ENCODE measurements at places on chromosomes 4 and X.
A peak's percentile ranks its signal among the peaks of the same experiment; 100 is the strongest.

GRCh38 chrX:45783002-45783401 is 582.3 kb upstream of the DIPK2B start:
- no peak for DNase-seq

DNA sequence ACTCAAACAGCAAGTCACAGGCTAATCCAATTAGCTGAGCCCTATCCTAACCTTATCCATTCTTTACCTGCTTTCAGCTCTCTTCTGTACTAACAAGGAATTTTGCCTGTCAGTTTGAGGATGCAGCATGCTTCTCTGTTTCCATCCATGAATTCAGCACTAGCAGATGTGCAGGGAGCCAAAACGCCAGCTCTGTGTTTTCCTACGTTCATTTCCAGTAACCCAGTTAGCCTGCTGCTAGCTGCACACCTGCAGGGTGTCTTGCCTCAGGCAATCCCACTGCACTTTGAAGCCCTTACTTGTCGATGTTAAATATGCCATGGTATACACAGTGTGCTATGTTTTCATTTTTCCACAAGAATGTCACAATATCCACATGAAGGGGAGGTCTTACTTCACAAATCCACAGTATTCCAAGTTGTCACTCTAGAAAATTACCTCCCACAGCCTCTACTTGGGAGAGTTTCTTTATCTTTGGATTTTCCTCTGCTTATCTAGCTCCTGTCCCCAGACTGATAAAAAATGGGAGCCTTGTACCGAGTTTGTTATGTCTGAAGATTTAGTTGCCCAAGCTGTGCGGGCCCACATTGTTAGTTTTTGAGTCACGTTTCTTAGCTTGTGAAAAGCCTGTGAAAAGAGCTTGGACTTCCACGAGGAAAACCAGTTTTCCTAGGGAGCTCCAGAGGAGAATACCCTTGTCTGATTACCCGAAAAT is 127.6 kb upstream of the HHIP start:
- DNase-seq = no peak

DNA sequence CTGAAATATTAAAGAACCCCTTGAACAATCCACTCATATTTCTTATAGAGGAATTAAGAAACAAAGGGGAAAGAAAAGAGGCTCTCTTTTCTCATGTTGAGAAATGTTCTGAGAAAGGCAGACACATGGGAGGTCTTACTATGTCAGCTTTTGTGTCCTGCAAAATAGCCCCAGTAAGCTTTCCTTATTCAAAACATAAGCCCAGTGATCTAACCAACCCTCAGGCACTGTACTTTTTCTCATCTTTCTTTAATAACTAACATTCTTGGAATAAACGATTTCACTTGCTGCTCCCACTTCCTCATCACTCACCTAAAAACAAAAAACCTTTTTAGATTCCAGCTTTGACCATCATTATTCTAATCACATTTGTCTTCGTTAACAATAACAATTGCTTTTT is 115.9 kb downstream of the GLRA3 start:
- DNase-seq = no peak

DNA sequence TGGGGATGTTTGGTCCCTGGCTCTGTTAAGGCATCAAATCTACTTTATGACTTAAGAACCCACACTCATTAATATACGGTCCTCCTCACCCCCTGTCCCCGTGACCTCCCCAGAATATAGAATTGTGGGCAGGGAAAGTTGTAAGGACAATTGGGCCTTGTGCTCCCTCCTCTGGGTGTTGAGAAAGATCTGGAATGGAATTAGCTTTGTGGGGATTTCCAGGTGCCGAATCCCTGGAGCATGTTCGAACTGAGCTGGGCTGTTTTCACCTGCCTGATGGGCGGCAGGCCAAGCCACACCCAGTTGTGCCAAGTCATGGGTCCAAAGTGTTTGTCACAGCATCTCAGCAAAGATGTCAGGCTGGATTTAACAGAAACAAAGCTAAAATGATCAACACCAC is 349.3 kb upstream of the KLF3 start:
- DNase-seq = no peak

- no peak for DNase-seq
Measured at GRCh38 chrX:109393859-109394258, 88.0 kb downstream of the GUCY2F start.

DNA sequence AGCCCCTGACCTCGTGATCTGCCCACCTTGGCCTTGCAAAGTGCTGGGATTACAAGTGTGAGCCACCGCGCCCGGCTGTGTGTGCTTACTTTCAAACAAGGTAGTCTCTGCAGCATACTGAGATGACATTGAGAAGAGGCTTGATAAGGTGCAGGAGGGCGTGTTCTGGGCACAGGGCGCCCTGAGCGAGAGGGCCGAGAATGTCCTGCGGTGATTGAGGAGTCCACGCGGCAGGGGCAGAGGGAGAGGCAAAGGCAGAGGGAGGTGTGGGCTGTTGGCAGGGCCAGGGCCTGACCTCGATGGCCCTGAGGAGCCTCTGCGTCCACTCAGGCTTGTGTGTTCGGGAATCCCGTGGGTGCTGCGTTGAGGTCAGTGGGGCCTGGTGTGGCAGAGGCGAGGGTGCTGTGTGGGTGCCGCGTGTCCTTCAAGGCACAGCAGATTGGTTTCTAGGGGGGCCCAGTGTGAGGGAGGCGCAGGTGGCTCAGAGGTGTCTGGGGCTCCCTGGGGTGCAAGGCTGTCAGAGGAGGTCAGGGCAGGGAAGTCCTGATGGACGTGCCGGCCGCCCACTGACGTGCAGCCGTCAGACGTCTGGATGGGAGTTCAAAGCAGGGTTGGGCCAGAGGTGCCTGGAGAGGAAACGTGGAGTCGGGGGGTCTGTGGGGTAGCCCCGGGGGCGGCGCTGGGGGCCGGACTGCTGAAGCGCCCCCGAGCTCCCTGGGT is 12.1 kb downstream of the PCGF3 start:
- DNase-seq = no peak

DNA sequence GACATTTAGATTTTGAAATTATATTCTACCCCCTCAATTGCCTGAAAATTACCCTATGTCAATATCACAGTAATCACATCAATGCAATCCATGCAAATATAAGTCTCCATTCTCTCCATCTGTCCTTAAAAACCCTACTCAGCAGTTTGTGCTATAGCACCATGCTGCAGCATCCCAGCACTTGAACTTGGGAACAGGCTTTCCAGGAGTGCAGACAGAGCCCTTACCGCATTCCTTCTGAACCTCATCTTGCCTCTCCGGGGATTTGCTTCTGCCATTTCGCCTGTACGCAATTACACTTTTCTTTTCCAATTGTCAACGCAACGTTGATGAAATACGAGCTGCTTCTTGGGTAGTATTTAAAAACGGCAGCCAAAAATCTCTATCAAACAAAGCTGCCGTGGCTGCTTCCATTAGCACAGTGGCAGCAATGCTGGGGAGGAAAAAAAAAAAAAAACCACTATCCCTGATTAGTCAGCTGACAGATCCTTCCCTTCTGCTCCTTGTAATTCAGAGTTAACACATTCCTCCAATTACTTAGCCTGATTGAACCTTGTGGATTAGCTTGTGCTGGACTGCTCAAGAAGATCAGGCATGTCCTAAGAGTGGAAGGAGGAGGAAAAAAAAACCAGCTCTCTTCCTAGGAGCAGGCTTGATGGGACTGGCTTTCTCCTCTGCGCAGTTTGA is 65.6 kb downstream of the MCF2 start:
- no peak for DNase-seq

DNA sequence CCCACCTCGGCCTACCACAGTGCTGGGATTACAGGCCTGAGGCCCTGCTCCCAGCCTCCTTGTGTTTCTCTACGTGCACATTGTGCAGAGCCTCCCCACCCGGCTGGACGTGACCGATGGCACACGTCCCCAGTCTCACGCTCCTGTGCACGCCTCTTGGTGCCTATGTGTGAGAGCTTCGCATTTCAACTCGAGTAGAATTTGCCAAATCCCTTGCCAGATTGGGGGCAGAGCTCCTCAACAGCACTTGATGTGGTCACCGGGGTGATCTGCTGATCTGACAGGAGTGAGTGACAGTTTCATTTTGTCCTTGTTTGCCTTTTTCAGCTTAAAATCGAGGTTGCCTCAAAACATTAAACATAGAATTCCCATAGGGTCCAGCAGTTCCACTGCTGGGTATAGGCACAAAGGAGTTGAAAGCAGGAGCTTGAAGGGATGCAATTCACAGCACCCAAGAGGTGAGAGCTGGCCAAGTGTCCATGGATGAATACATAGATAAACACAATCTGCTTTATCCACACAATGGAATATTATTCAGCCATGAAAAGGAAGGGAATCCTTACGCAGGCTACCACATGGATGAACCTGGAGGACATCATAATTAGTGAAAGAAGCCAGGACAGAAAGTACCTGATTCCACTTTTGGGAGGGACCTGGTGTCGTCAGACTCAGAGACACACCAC is 17.6 kb downstream of the TMEM187 start:
- DNase-seq = no peak

DNA sequence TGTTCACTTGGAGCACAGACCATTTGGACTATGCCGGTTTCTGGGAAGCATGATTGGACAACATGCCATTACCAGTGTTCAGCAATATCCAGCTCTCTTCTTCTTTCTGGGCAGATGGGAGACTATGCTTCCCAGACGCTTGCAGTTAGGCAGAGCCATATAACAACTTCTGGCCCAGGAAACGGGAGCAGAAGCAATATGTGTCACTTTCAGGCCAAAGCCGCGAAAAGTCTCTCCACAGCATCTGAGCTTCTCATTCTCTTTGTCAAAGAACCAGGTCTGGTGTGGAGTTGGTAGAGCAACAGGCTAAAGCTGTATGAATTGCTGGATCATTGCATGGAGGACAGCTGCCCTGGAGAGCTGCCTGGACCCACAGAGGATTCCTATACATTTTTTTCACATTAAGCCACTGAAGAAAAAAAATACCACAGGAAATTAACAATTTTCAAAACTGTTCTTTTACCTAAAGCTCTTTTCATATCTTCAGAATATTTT is 131.4 kb upstream of the FRG1 start:
- DNase-seq = no peak

GRCh38 chr4:46648088-46648744 is 258.3 kb upstream of the GABRA2 start:
- no peak for DNase-seq

DNA sequence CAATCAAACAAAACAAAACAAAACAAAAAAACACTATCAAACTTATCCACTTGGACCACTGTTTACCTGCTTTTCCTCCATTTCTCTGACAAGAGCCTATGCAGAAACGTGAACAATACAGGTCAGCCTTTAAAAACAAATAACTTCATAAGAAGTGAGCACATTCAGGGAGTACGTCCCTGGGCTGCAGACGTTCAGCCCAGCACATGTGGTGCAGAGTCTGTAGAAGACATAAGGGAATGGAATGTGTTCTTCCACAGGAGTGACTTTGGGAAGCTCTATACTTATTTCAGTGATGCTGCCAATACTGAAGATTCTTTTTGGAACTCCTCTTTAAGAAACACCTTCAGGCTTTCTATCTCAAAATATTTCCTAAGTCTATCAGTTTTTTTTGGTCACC is 120.6 kb downstream of the SPRY1 start:
- DNase-seq = no peak

GRCh38 chr4:4423706-4424498 is 37.0 kb downstream of the NSG1 start:
- no peak for DNase-seq

GRCh38 chr4:107094976-107095375 is 58.9 kb upstream of the DKK2 start:
- no peak for DNase-seq

DNA sequence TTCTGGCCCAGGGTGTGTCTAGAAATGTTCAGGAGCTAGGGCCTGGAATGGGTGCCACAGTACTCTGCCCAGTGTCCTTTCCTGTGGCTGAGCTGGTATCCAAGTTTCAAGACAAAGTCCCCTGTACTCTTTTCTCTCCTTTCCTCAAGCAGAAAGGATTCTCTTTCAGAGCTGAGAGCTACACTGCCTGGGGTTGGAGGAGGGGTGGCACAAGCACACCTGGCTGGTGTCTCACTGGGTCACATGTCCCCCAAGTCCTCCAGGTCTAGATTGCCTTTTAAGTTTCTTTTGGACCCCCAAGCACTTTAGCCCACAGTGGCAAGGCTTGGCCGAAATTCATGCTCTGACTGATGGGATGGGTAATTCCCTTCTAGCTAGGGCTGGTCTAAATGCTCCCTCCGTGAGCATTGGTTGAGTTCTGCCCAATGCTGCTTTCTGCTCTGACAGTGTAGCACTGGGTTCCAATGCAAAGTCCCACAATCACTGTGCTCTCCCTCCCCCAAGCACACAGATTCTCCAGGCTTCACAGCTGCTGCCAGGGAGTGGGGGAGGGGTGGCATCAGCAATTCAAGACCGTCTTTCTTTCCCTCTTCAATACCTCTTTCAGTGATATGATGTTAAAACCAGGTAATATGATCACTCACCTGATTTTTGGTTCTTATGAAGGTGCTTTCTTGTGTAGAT is 47.8 kb downstream of the BEX3 start:
- no peak for DNase-seq

GRCh38 chrX:109732017-109732801 is 848 bp downstream of the ACSL4 start:
- peak; percentile 9 for DNase-seq

DNA sequence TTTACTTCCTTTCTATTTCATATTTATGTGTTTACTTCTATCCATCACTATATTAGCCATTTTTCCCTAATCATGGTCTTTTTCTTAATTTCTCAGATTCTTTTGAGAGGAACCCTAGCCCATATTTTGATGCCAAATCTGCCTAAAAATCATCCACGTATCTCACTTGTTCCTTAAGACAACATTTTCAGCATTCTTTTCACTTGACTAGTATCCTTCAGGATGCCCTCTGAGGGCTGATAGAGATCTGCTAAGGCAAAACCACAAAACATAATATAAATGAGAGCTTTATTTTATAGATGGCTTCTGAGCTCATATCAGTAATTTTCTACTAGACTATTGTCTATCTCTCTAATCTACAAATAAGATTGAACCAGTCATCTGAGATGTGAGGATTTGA is 341.9 kb downstream of the GPM6A start:
- no peak for DNase-seq

DNA sequence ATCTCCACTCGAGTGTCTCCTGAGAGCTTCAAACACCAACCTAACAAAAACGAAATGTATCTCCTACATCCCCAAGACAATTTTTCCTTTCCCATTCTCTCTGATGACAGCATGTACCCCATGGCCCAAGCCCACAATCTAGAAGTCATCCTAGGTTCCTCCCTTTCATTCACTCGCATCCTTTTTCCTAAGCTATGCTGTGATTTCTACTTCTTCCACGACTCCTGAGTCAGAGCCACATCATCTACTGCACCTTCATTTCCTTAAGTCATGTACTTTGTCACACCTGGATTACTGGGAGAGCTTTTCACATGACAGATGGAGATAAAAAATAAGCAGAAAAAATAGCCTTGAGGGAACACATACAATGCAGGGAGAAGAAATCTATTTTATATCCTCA is 20.1 kb downstream of the C4orf36 start:
- DNase-seq = no peak

GRCh38 chr4:76214177-76214675 is 602 bp upstream of the SCARB2 start:
- DNase-seq = no peak

DNA sequence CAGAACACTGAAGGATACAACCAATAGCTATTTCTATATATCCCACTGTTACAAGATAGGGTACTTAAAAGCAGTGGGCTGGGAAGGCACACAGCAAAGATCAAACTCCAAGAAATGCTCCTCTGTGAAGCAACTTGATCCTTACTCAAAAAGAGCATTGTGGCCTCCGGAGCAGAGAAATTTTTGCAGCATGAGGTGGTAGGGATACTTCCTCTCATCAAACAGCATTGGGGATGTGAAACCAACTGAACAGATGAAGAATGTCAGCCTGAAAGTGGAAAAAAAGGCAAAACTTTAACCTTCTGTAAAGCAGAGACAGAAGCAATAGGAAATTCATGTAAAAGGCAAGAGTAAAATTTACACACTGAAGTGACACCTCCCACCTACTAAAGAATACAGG is 92.2 kb downstream of the HUWE1 start:
- no peak for DNase-seq

GRCh38 chrX:27675493-27675892 is 85.3 kb downstream of the DCAF8L2 start:
- DNase-seq = no peak

Data from central memory CD8-positive, alpha-beta T cell (primary cell).